RWPE1 (cell line): ENCODE measurements at places on chromosomes 2 and 18.

DNA sequence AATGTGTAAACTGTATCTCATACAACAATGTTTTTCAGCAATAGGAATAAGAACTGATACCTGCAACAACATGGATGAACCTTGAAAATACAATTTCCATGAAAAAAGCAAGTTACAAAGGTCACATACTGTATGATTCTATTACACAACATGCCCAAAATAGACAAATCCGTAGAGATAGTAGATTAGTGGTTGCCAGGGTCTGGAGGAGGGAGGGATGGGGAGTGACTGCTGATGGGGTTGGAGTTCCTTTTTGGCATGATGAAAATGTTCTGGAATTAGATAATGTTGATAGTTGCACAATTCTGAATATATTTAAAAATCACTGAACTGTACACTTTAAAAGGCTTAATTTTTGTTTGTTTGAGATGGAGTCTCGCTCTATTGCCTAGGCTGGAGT is 33.8 kb downstream of the UBXN4 start:
- no peak for DNase-seq

DNA sequence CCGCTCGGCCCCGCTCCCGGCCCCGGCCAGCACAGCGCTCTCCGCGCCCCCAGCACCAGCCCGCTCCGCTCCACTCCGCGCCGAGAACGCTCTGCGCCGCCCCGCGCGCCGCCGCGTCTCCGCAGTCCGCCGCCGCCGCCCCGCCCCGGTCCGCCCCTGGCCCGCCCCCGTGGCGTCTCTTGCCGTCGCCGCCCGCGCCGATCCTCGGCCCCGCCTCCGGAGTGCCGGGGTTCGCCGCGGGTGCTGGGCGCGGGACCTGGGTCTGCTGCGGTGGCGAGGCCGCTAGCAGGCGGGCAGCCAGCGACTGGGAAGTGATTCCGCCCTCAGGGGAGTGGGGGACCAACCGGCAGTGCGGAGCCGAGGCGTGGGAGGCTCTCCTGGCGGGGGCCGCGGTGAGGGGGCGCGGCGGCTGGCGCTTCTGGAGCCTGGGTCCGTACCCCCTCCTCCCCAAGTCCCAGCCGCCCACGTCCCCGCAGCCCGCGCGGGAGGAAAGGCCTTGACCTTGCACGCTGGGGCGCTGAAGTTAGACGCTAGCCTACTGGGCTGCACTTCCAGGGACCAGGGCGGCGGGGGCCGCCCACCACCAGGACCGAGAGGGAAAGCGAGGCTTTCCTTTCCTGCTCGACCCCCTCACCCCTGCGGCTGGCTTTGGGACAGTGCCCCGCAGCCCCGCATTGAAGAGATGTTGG is at the start of gene HS6ST1:
TSS of gene HS6ST1 (minus strand) at position 93 of the 689 bp plus-strand sequence. CDS start 305 bp downstream, outside the sequence.
- DNase-seq = peak; percentile 86

GRCh38 chr2:196012314-196012713 is 56.3 kb downstream of the DNAH7 start:
- DNase-seq = no peak

GRCh38 chr2:237591141-237591881 is 777 bp upstream of the RAB17 start:
- DNase-seq = peak; percentile 74

- no peak for DNase-seq
Measured at GRCh38 chr2:62150597-62151305, 45.2 kb upstream of the B3GNT2 start.

GRCh38 chr2:119879502-119879901 is 119.8 kb downstream of the PTPN4 start:
- DNase-seq = no peak

DNA sequence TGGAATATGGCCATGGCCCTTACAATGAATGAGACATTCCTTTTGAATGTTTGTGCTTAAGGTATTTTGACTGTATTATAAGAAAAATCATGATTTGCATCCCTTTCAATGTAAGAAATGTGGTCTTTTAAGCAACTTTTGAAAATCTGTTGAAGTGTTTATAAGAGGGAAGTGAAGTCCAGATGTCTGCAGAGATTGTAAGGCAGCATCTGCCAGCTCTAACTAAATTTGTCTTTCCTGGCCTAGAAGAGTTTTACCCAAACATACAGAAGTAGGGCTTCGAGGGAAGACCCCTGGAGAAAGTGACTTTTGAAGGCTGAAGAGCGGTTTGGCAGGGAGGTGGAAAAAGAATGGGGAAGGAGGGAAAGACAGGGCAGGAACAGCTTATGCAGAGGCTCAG is 12.2 kb downstream of the EML6 start:
- DNase-seq = no peak

GRCh38 chr2:230158468-230158867 is 61.3 kb downstream of the SP110 start:
- no peak for DNase-seq

DNA sequence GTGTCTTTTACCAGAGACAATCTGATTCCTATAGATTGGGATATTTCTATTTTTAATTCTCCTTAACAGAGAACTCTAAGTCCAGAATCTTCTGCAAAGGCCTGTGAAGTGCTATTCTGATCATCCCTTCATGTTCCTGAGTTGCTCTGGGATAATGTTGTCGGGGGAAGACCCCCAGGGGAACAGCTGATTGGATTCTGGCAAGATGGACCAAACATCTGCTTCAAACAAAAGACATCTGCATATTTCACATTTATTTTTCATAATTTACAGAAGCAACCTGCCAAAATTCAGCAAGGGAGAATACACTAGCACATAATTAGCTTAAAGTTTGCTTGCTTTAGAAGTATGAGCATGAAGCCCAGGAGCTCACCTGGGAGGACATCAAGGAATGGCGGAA is 116.0 kb upstream of the ETAA1 start:
- DNase-seq = no peak

DNA sequence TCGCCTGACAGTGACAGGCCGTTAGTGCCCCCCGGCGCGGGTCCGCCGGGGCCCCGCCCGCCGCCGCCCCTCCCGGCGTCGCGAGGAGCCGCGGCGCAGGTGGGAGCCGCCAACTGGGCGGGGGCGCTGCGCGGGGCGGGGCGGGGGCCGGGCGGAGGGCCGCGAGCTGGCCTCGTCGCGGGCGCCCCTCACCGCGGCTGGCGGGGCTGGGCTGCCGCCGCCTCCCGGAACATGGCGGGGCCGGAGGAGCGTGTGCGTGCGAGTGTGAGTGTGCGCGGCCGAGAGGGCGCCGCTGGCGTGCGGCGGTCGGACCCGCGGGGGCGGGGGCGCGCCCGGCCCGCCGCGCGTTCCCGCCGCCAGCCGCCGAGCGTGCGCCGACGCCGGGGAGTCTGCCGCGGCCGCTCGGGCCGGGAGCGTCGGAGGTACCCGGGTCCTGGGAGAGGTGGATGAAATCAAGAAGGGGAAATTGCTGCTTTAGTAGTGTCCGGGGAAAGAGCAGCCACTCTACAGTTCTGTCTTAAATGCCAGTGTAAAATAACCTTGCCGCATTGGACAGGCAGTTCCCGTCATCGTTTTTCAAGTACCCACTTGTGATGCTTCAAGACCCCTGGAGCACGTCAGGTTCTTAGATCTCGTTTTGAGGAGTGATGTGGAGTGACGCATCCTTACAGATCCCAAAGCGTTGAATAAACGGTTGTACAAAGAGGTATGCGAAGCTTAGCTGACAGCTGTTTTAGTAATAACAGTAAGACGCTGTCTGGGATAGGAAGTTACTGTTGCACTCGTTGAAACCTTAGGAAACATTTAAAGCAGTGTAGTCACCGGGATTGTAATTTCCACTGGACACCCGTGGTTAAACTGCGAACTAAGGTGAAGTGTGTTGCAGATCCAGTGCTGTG is 836 bp downstream of the ANKRD12 start:
- DNase-seq = peak; percentile 62

GRCh38 chr2:120456867-120457266 is 110.9 kb downstream of the INHBB start:
- no peak for DNase-seq

- no peak for DNase-seq
Measured at GRCh38 chr2:127043367-127044164, 63.4 kb downstream of the BIN1 start.

GRCh38 chr2:109597283-109597682 is 16.5 kb downstream of the SEPTIN10 start:
- no peak for DNase-seq

- DNase-seq = peak; percentile 19
Measured at GRCh38 chr2:166419616-166419934, 43.8 kb upstream of the SCN9A start.
